Transverse colon (tissue), 4 donors: ENCODE measurements at places on chromosomes 5 and 9.

- DNase-seq: no peak
These were observed 75.5 kb upstream of the PALM2AKAP2 start for GRCh38 chr9:109704546-109704945.

DNA sequence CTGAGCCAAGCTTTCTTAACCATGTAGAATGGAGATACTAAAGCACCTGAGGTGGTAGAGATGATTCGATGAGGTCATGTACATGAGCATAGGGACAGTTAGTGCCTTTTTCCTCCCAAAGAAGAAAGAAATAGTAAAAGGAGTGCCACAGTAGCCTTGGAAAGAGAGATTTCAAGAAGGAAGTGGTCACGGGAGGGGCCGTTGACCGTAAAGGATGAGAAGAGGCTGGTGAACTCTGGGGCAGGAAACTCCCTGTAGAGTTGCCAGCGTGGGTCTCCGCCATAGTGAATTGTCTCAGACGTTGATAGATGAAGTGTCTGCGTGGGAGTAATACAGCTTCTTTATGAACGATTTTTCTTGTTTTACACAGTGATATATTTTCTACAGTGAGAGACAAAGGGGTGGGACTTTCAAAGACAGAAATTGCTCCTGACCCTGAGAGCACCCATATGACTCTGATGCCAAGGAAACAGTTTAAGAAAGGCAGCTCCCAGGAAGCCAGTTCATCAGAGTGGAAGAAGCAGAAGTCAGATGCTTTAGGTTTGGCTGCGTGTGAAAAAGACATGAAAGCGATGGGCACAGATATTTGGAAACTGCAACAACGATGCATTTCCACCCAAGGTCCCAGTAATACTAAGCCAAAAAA is 41.3 kb downstream of the UGCG start:
- peak; percentile 51 for DNase-seq

- no peak for DNase-seq
These were observed 155.4 kb downstream of the DOCK8 start for GRCh38 chr9:370086-370485.

- peak; percentile 95 for DNase-seq
These were observed 28.6 kb downstream of the PCDH1 start for GRCh38 chr5:141849415-141850243.

DNA sequence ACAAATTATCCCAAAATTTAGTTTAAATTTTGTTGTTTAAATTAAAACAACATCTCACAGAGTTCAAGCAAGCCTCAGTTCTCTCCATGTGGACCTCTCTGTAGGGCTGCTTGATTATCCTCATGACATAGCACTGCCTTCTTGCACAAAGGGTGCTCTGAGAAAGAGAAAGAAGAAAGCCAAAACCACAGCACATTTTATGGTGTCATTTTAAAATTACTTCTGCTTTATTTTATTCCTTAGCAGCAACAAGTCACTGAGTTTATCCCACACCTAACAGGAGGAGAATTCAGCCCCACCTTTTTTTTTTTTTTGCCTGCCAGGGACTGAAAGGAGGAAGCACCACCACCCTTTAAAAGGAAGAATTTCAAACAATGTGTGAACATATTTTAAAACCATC is 12.8 kb upstream of the KCNV2 start:
- DNase-seq: no peak

DNA sequence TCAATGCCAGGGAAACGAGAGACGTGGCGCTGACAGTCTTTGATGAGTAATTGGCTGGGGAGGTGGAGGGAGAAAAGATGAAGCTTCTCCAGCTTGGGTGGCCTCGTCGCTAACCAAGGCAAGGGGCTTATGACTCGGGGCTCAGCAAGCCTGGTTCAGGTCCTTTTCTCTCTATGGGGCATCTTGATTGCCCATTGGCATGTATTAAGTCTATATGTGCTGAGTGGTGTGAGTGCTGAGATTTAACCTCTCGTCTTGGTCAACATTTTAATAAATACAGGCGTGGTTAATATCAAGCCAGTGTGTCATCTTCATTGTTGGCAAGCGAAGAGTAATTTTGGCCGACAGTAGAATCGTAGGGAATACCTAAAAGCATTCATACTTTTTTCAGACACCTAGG is 85.9 kb downstream of the RAI14 start:
- DNase-seq: no peak

DNA sequence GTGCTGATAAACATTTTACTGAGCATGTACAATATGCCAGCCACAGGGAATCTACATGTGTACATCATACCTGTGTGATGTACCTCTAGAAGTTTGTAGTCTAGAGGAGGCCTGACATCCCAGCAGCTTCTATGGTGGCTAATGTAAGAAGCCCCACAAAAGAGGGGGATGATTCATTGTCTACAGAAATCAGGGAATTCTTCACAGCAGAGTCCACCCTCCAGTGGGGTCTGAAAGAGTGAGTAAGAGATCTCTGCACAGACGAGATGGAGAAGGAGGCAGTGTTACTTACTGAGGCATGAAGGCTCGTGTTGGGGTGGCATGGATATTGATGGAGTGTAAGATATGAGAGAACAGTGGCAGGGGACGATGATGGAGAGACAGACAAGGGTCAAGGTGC is 103.0 kb downstream of the NTRK2 start:
- DNase-seq: no peak

- DNase-seq: no peak
These were observed 6.1 kb upstream of the NRG2 start for GRCh38 chr5:140049205-140049604.

GRCh38 chr5:175681045-175681967 is 23.4 kb downstream of the HRH2 start:
- DNase-seq: no peak
